ENCODE measurements at places on chromosomes 1 and 21. TPM values are rescaled to one million over a fixed set of nuclear protein-coding genes. Genes with fewer than 3 reads are reported as not detected.

DNA sequence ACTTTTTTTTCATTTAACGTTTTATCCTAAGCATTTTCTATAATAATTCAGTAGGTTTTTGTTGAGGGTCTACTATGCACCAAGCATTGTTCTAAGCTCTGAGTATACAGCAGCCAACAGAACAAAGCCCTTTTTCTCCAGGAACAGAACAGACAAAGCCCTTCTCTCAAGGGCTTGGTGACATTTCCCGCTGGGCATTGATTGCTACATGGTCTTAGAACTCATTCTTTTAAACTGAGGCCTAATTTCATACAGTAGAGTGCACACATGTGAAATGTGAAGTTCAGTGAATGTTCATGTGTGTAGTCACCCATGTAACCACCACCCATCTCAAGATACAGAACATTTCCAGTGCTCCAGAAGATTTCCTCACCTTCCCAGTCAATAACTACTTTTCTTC, 15.2 kb upstream of the PDIK1L start:
- DNase-seq: no peak

DNA sequence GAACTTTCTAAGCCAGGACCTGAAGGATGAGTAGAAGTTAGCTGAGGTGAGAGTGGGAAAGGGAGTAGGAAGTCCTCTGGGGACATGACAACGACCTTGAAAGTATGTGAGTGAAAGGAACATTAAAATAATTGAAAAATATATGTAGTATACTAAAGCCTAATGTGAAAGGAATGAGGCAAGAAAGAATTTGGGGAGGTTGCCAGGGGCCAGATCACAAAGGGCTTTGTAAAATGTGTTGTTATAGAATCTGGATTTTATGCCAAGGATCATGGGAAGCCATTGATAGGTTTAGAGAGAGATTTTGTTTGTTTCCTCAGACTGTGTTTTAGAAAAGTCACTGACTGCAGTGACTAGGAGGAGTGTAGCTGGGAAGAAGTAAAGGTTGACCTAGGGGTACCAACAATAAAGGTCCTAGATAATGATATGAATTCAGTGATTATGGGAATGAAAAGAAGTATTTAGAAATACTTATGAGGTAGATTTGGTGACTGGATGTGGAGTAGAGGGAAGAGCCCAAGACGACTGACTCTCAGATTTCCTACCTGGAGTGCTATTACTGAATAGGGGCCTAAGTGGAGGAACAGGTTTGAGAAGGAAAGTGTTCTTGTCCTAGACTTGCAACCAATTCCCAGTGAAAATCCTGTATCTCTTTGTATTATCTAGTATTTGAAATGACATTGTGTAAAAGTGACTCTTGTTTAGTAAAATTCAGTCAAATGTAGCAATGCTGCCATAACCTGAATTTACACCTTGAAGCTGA, 179.8 kb downstream of the PHTF1 start:
- DNase-seq: no peak

- no peak for DNase-seq
Measured at GRCh38 chr1:56028244-56028643, 551.1 kb downstream of the PLPP3 start.

- DNase-seq: no peak
Measured at GRCh38 chr1:20956272-20956671, 169.2 kb upstream of the HP1BP3 start.

DNA sequence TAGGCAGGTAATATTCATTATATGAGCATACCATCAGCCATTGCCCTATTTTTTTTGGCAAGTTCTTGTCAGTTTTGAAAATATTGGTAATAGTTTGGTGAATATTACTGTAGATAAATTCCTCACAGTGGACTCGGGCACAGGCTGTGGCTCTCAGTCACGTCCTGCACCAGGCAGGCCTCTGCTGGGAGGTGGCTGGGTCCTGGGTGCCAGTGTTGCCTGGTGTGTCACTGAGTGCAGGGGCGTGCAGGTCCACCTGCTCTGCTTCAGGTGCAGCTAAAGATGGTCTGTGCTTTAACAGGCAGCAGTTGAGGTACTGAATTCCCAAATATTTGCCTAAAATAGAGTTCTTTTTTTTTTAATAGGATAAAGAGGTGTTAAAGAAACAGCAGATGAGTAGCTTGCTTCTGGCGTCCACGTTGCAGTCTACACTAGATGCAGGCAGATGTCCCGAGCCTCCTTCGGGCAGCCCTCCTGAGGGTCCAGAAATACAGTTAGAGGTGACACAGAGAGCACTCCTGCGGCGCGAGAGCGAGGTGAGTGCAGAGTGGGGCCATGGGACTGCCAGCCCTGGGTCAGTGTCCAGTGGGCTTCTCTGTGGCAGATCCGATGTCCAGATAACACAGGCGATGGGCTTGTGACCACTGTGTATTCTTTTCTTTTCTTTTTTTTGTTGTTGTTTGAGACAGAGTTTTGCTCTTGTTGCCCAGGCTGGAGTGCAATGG, 57.3 kb upstream of the DIP2A start:
- DNase-seq: no peak

- DNase-seq: no peak
Measured at GRCh38 chr1:208641579-208642280, 397.5 kb upstream of the PLXNA2 start.

DNA sequence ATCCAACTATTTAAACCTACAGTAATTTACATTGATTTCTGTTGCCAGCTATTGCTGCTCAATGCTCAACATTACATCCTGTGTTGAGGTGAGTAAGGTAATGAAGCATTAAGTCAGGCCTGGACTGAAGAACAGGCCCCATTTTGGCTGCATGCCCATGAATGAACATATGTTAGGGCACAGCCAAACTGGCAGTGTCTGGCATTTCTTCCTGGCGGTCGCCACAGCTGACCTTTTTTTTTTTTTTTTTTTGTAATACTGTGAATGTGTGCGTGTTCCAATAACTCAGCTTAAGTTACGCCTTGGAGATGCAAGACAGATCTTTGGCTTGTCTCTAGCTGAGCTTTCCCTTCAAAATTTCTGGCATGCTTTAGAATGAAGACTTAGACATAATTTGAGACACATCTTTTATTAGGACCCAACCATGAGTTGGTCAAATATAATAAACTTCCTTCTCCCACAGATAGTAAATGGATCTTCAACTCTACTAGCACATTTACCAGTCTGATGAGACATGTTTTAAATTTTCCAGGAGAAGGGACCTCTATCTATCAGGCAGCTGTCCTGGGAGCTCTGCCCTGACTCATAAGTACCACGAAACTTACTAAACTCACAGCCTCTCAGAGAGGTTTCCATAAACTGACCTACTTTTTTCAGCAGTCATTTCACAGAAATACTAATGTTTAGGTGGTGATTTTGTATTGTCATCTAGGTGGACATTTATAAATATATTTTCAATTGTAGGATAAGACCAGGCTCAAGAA, 341.1 kb upstream of the RUNX1 start:
- peak; percentile 52 for DNase-seq

- no peak for DNase-seq
Measured at GRCh38 chr1:25917996-25918395, 11.8 kb upstream of the STMN1 start.

The GRIK1 gene
- not detected for total RNA-seq

The LORICRIN gene
- total RNA-seq: not detected

The LDLRAD1 gene
- not detected for total RNA-seq

The OR2T6 gene
- not detected for total RNA-seq

The RHBDL2 gene
- 0.50 TPM for total RNA-seq

The MEX3A gene
- 3.4 TPM for total RNA-seq

The ANGPTL7 gene
- not detected for total RNA-seq
